HepG2 (cell line): ENCODE measurements at places on chromosomes 7 and 10.

DNA sequence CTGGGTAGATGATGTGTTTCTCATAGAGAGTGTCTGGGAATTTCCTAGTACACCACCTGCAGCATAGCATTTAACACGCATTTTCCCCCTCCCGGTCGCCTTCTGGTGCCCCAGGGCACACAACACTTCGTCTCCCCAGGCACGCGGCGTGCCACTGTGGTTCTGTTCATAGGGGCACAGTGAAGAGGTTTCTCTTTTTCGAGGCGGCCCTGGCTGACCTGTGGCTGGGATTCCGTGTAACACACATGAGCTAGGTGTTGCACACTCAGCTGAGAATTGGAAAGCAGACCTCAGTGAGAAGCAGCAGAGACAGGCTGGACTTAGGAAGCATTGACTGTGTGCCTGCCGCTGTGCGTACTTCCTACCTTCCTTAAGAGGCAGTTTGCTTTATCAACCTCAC, 214.3 kb upstream of the SHH start:
- H3K4me3 ChIP-seq, result no peak overlapping the region
- peaks cover 52% of the 10 kb centered on the region; the same call in 2 of the 3 replicates for H3K27me3 ChIP-seq
- no peaks in the 10 kb centered on the region for H3K36me3 ChIP-seq
- no peak overlapping the region for H3K27ac ChIP-seq
- no peaks in the 10 kb centered on the region for H3K4me1 ChIP-seq
- DNase-seq, result no peak

DNA sequence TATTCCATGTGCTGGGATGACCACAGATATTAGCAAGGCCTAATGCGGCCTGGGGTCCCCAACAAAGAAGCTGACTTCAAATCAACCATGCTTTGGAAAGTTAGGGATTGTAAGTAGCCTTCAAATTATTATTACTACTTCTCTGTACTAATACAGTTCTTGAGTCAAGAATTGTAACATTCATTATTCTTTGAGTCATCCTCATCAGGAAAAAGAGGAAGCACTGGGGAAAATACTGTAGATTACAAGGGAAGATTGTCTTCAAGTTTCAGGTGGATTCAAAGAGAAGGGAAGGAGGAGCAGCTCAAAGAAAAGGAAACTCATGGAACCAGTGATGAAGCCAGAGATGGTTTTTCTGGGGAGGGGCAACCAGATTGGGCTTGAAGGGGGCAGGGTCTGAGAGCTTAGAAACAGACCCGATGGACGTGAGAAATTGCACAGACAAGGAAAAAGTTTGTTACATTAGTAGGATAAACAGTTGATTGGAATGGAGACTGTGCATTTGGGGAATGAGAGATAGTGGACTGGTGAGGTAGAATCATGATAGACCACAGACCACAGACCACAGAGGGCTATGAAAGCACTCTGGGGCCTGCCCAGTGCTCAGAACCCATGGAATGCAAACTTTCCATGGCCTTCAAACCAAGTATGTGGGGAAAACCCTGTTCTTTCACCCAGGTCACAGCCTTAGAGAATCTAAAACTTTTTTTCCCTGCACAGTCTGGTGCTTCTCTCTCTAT, 209.9 kb downstream of the ZNF365 start:
- no peak overlapping the region for H3K27ac ChIP-seq
- DNase-seq, result no peak
- H3K4me3 ChIP-seq, result no peak overlapping the region
- H3K36me3 ChIP-seq, result no peaks in the 10 kb centered on the region
- no peaks in the 10 kb centered on the region for H3K4me1 ChIP-seq
- no peaks in the 10 kb centered on the region for H3K27me3 ChIP-seq

GRCh38 chr7:150311146-150311545, 12.0 kb upstream of the LRRC61 start:
- H3K27me3 ChIP-seq, result no peaks in the 10 kb centered on the region
- no peaks in the 10 kb centered on the region for H3K36me3 ChIP-seq
- no peak for DNase-seq
- no peak overlapping the region for H3K27ac ChIP-seq

DNA sequence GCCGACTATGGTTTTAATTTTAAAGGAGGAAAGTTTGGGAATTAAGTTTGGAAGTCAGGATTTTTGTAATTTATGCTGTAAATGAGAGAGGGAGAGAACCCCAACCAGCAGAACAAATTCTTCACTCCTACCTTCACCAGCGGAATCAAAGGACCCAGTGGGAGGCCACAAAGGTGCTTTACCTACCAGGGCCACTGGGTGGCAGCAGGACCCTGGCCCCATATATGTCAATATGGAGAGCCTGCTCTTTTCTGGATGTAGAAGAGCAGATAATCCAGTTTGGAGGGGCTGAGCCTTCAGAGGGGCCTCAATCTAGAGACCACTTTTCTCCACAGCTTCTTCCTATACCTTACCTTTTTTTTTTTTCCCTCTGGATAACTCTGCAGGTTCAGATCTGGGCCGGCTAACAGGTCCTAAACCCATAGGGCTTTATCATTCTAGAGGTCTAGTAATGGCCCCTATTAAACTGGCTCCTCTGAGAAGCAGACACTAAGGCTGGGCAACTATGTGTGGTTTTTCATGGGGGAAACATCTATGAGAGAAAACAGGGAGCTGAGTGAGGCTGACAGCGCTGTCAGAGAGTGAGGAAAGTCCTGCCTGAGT, 8.5 kb upstream of the SCD start:
- no peaks in the 10 kb centered on the region for H3K27me3 ChIP-seq
- H3K4me1 ChIP-seq, result peaks cover 52% of the 10 kb centered on the region
- no peak overlapping the region for H3K27ac ChIP-seq
- H3K4me3 ChIP-seq, result no peak overlapping the region
- DNase-seq, result peak; percentile 60
- H3K36me3 ChIP-seq, result no peaks in the 10 kb centered on the region

DNA sequence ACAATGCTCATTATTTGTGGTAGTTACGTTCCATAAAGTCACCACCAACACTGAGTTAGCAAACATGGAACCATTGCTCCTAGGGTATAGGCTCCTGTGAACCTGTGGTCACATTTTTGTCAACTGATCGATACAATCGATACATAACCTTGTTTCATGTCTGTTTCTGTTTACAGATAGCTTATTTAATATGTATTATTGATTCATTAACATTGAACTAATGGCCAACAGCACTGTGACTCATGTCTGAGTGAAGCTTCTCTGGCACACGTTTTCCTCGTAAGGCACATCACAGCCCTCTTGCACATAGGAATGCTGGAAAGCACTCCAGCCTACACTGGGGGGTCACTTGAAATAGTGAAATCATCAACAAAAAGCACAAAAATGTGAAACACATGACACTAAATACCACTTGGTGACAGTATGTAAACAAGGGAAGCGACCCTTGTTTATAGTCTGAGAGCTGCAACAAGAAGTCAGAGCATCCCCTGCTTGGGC, 27.0 kb downstream of the GHRHR start:
- H3K27ac ChIP-seq, result no peak overlapping the region
- no peaks in the 10 kb centered on the region for H3K27me3 ChIP-seq
- DNase-seq, result no peak
- no peak overlapping the region for H3K4me3 ChIP-seq
- no peaks in the 10 kb centered on the region for H3K36me3 ChIP-seq

DNA sequence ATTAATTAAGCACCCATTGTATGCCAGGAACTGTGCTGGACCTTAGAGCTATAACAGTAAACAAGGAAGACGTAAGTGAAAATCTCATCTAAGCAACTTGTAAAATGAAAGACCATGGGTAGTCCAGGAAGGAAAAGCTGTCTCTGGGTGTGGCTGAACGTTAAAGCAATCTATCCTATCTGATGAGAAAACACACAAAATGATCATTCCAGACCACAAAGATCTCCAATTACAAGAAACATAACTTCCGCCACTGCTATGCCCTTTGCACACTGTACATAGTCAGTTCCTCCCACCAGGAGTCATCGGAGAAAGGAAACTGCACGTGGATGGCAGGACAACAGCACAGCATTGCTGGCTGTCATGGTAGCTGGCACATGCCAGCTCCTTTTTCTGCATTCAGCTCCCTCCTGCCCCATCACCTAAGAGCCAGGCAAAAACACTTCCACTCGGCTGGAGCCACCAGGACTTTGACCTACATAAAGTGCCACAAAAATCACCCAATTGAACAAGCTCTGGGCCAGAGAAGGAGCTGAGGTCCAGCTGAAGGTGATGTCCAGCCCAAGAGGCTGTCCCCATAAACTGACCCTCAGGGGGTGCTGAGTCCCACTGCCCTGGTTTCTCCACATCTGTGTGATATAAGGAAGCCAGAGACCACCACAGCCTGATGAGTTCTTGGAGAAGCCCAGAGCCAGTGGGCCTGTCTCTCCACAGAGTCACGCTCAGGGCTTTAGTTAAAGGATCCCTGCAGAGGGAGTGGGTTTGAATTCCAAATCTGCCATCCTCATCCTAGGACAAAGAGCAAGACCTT, 56.4 kb downstream of the STEAP1B start:
- peaks cover 62% of the 10 kb centered on the region for H3K4me1 ChIP-seq
- H3K36me3 ChIP-seq, result no peaks in the 10 kb centered on the region
- H3K27ac ChIP-seq, result peak overlapping the region; percentile 96

DNA sequence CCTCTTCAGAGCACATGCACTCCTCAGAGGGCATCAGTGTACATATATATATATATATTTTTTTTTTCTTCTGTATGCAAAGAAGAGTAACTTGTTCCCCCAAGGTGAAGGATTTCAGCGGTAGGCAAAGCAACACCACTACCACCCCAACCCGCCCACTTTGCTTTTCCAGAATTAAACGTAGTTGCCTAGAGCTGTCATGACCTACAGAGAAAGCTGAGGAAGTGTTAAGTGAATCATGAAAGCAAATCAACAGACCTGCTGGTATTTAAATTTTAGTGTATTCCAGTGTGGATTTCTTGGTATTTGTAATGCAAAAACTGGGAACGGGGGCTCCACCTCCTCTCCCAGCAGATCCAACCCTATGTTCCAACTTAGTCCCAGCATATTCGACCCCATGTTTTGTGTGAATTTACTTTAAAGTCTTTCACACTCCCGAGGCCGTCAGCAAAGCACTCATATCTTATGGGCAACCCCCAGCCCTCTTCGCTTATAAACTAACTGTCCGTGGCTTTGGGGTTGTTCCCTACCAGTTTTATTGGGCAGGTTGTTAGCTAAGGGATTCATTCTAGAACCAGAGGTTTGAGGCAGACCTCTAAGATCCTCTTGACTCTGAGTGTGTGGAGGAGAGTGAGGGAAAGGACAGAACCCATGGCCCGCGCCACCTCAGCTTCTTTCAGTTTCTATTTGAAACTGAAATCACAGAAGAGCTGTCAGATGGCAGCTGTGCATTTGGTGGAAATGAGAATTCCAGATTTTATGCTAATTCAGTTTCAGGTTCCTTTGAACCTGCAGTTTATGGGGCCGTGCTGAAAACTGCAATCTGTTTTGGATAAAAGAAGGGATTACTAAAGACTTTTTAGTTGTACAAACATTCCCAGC, 450.2 kb upstream of the GALNT17 start:
- DNase-seq, result no peak
- H3K27ac ChIP-seq, result no peak overlapping the region
- H3K4me1 ChIP-seq, result no peaks in the 10 kb centered on the region
- H3K4me3 ChIP-seq, result no peak overlapping the region
- no peaks in the 10 kb centered on the region; the same call in 2 of the 3 replicates for H3K27me3 ChIP-seq
- no peaks in the 10 kb centered on the region for H3K36me3 ChIP-seq

DNA sequence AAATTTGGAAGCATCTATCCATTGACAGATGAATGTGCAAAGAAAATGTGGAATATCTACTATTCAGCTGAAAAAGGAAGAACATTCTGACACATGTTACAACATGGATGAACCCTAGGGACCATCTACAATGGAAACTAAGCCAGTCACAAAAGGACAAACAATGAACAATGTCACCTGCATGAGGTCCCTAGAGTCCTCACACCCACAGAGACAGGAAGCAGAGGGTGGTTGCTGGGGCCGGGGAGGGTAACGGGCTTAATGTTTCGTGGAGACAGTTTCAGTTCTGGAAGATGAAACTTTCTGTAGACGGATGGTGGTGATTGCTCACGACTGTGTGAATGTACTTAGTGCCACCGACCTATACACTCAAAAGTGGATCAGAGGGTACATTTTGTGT, 282.9 kb downstream of the ADARB2 start:
- no peaks in the 10 kb centered on the region; the same call in 1 of the 2 replicates for H3K27me3 ChIP-seq
- no peaks in the 10 kb centered on the region for H3K4me1 ChIP-seq
- no peaks in the 10 kb centered on the region for H3K36me3 ChIP-seq
- H3K27ac ChIP-seq, result no peak overlapping the region
- no peak for DNase-seq
- no peak overlapping the region for H3K4me3 ChIP-seq

DNA sequence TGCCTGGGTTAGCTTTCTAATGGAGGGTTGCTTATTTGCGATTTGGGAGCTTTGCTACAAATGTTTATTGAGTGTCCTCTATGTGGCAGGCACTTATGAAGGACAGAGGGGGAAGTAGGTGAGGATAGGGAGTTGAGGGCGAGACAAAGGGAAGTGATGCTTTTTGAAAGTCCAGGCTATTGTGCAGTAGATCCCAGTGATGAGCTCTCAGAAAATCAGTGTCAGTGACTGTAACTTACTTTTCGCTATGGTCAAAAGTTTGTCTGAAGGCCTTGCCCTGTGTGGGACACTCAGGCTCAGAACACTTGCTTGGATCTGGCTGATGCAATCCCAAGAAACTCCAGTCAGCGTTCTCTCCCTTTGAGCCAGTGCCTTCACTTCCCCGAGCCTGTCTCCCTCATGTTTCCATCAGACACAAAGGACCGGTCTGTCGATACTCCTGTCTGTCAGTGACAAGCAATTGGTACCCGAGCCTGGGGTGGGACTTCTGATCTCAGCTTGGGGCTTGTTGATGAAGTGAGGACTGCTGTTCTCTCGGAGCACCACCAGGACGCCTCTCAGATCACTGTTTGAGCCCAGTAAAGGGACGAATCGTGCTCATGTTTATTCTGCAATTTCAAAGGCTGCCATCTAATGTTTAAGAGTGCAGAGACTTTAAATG, 63.1 kb upstream of the SORCS3 start:
- H3K27me3 ChIP-seq, result peaks cover 25% of the 10 kb centered on the region; the same call in 2 of the 3 replicates
- no peak for DNase-seq
- H3K36me3 ChIP-seq, result no peaks in the 10 kb centered on the region
- H3K4me3 ChIP-seq, result no peak overlapping the region
- 0 out of 2 replicates have a peak, but pooled peaks cover 6% of the 10 kb centered on the region for H3K4me1 ChIP-seq

DNA sequence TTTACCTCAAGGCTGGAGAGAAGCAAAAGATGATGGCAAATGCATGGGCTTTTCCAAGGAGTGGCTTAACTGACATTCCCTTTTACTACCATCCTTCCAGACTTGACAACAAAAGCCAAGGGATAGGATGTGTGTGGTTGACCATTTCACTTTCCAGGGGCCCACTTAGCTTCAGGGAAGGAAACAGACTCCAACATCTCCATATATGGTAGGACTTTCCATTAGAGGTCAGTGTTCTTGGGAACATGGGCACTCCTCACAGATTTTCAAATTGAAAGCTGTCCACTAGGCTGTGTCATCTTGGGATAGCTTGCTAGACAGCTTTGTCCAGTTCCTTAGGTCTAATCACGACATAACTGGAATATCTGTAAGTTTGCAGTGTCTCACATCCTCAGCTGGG, 118.1 kb upstream of the NAMPT start:
- DNase-seq, result no peak
- no peaks in the 10 kb centered on the region for H3K4me1 ChIP-seq
- H3K36me3 ChIP-seq, result no peaks in the 10 kb centered on the region
- H3K27me3 ChIP-seq, result no peaks in the 10 kb centered on the region
